ENCODE measurements at places on chromosomes 12 and 14.

- peak; percentile 4 for DNase-seq
Measured at GRCh38 chr12:40775661-40776060, 83.4 kb downstream of the CNTN1 start.

- no peak for DNase-seq
Measured at GRCh38 chr12:108517288-108518100, 2.4 kb downstream of the FICD start.

GRCh38 chr14:92925446-92925845 lies 2.5 kb downstream of the CHGA start:
- DNase-seq = no peak

DNA sequence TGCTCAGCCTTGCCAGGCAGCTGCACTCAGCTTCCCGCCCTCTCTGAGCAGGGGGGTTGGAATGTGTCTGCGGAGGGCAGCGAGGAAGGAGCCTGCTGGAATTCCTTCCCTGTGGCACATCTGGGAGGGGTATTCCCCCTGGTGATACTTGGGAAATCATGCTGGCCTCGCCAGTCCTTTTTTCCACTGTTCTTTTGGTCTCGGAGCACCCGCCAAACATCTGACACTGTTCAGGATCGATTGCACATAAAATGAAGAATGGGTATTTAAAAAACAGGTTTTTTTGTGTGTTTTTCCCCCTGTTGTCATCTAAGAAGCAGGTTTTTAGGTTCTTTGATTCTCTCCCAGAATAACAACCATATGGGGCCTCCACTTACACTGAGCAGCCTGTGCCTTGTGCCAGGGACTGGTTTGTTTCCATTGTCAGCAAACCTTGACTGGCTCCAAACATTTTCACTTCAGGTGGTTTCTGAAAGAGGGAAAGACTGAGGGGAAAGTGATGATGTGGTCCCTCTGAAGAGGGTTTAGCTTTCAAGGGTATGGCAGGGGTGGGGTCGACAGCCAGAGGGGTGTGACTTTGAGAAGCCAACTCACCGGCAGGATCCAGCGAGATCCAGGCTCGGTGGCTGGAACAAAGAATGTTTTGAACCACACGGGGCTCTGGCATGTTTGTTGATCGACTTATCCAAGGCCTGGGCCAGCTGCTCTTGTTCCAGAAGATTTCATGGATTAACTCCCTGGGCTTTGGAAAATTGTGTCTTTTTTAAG lies 215.1 kb downstream of the CACNA1C start:
- DNase-seq = peak; percentile 88

DNA sequence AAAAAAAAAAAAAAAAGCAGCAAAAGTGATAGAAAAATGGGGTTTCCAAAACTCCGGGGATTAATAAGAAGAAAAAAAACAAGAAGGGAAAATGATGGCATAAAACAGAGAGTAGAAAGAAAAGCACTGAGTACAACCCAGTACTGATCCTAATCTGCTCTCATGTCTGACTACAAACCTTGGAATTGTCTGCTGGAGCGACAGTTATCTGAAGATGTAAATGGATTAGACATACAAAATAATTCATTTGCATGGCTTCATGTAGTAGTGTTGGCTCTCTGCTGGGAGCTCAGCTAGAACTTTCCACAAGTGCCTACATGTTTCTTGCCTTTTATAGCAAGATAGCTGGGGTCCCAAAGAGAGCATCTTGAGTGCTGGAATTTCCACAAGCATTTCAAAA lies 34.2 kb downstream of the ZCRB1 start:
- no peak for DNase-seq

- DNase-seq = peak; percentile 7
Measured at GRCh38 chr12:60100160-60100559, 504.3 kb downstream of the SLC16A7 start.

DNA sequence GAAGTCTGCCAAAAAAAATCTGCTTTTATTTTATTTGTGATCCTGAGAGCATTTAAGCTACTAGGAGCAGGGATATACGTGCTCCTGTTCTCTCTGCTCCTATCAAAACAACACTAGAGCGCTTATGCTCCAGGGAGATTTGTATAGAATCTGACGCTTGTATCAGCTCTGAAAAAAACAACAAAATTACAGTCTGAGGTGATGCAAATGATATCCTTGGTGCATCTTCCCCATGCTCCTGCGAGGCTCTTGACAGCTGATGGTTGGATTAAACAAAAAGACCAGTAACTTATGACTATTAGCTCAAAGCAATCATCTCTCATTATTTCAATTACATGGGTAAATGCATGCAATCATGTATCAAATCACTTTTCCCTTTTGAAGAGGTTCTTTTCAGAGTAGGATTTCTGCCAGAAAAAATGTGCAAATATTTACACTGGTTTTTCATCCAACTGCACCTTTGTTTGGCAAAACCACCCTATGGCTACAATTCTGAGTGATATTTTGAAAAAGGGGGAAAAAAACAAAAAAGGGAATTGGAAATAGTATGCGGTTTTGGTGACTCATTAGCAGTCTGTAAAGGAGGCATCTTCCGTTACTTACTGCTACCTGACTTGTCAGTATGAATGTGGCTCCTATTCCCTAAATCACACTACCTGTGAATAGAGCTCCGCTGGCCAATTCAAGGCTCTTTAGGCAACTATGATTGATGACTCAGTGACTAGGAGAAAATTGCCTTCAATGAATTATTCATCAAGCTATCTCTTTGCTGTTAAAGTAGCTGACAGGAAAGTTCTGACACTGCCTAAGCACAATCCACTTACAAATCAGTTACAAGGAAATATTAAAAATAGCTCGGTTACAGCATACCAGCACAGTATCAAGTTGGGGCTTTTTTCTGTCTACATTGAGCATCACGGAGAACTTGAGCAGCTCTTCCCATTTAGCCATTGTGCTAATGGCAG lies 450.0 kb downstream of the FOXG1 start:
- peak; percentile 20 for DNase-seq

Data from GM23248 (cell line).